NCI-H1436 treated with DMSO at 0.1 percent for 48 hours (cell line): ENCODE measurements at places on chromosomes 4 and X.

GRCh38 chrX:46140272-46140671 lies 404.9 kb downstream of the ZNF674 start:
- no peak for DNase-seq

GRCh38 chr4:145785391-145786008 lies 105.6 kb downstream of the C4orf51 start:
- no peak for DNase-seq

- DNase-seq, result no peak
These were observed 58.2 kb downstream of the NLGN4X start for GRCh38 chrX:6170424-6170823.

DNA sequence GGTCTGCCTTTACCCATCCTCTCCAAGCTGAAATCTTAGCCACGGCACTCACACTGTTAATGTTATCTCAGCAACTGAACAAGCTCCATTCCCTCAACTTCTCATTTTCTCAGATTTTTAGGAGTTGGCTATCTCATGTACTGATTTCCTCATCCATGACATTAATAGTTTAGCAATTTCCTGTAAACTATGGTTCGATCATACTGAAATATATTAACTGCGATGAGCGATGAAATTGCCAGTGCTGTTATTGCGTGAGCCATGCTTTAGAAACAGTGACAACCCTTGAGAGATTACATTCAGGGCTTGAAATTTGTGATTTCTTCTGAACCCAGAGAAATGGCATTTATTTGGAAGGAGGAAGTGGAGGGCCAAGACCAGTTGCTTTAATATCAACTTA lies 223.7 kb downstream of the GPAT3 start:
- no peak for DNase-seq

GRCh38 chr4:134544303-134544770 lies 342.7 kb upstream of the PABPC4L start:
- no peak for DNase-seq

DNA sequence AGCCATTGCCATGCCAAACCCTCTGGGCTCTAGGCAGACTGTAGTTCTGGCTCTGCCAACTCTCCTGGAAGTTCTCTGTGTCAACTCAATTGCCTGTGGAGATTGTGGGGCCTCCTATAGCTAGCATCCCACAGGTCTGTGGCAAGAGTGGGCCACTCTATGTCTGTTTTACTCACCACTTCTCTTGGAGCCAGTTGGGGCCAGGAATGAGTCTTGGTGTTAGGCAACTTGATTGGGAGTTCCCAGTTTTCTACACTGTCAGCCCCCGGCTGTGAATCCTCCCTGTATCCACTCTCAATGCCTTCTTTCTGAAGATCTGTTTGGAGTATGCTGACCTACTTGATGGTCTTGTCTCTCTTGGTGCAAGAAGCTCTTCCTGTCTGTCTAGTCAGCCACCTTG lies 48.2 kb upstream of the EPGN start:
- no peak for DNase-seq
